ENCODE measurements at places on chromosomes 6 and 20. TPM values are rescaled to one million over a fixed set of nuclear protein-coding genes. Genes with fewer than 3 reads are reported as not detected.

GRCh38 chr6:170454512-170455285 lies 98.4 kb downstream of the PSMB1 start:
- no peak for DNase-seq

- DNase-seq = no peak
Observed at GRCh38 chr6:34884996-34885395, 2.8 kb downstream of the TAF11 start.

DNA sequence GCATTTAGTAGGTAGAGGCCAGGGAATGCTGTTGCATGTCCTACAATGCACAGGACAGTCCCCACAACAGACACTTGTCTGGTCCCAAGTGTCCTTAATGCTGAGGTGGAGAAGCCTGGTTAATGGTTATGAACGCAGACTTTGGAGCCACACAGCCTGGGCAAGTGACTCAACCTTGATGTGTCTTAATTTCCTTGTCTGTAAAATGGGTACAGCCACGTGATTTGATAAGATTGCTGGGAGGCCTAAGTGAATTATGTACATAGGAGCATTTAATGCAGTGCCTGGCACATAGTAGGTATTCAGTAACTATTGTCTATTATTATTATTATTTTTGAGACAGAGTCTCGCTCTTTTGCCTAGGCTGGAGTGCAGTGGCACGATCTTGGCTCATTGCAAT lies 11.4 kb downstream of the KCNG1 start:
- DNase-seq = no peak

DNA sequence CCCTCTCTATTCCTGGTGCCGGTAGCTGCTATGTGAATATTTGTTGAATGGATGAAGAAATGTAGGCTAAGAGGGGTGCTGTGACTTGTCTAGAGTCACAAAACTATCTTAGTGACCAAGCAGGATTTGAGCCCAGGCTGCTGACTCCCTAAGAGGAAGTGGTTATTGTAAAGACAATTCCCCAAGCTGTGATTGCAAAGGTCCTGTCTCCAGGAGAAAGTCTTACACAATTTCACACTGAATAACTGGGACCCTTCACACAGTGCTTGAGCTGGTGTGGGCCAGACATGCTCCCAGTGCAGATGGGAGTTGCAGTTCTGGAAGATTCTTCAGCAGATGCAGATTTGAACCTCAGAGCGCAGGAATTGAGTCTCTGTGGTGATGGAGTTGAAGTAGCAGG lies 38.1 kb downstream of the IYD start:
- no peak for DNase-seq

PACSIN1 gene
- total RNA-seq = 1.4 TPM

SLC35D3 gene
- total RNA-seq = not detected

MYB gene
- 7.5 TPM for total RNA-seq

ZSCAN23 gene
- total RNA-seq = 0.79 TPM

ZNF322 gene
- total RNA-seq = 9.5 TPM

Data from activated CD8-positive, alpha-beta T cell treated with anti-CD3 and anti-CD28 coated beads, Interleukin-2, amount 10 ng/mL, durations not matched to agents 7 days and 5 days (primary cell).